Stimulated activated CD4-positive, alpha-beta T cell treated with anti-CD3 and anti-CD28 coated beads, TNF-alpha, amount 100 ng/mL, for 48 hours (primary cell): ENCODE measurements at places on chromosomes 5 and 9.

- no peak for DNase-seq
Measured at GRCh38 chr5:147892696-147893296, 13.5 kb downstream of the C5orf46 start.

- no peak for DNase-seq
Measured at GRCh38 chr5:142872795-142873194, 102.6 kb downstream of the ARHGAP26 start.

GRCh38 chr9:38319496-38320173 lies 72.9 kb upstream of the ALDH1B1 start:
- DNase-seq: no peak

DNA sequence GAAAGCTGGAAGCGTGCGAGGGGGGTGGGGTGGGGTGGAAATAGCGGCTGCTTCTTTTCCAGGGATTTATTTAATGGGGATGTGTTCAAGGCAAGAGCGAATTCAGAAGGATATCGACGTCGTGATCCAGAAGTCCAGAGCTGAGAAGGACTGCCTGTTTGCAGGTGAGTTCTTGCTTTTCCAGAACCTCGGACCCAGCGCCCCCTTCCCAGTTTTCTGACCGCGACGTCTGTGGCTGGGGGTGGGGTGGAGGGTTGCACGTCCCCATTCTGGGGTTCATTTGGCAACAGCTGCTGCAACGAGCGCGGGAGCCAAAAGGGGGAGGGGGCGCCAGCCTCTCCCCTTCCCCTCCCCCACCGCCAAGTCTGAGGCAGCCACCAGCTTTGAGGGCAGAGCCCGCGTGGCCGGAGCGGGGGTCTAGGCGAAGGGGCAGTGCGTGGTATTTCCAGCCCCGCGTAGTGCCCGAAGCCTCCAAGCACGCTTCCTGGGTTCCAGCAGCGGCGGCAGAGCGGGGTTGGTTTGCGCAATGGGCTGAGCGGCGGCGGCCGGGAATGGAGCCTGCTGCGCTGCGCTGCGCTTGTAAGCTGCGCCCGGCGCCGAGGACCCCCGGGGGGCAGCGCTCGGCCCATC lies 701 bp downstream of the PARP8 start:
- peak; percentile 39 for DNase-seq

DNA sequence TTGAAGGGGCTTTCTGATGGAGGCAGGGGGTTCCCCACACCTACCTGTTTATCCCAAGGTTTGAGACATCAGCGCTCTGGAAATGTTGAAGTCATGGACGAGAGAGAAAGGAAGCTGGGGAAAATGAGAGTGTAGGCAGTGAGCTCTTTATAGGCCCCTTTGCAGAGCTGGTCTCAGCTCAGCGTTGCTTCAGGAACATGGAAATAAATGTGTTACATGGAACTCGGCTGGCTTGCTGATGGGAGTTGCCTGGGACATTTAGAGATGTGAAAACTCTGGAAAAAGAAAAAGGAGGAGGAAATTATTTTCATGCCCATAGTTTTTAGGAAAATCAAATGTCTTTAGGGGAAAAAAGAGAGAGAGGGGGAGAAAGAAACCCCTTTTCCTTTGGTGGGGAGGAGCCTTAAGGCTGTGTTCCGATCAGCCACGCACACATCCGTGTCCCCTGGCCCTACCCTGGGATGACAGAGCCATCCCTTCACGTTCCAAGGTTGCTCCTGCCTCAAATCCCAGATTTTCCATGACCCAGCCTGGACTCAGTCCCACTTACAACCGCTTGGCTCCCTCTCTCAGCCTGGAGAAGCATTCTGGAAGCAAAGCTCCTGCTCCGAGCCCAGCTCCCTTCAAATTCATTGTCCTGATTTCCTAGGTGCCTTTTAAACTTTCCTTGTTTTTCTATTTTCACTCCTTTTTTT lies 78.3 kb downstream of the COL27A1 start:
- DNase-seq: no peak

- no peak for DNase-seq
Measured at GRCh38 chr9:347667-348292, 133.1 kb downstream of the DOCK8 start.

DNA sequence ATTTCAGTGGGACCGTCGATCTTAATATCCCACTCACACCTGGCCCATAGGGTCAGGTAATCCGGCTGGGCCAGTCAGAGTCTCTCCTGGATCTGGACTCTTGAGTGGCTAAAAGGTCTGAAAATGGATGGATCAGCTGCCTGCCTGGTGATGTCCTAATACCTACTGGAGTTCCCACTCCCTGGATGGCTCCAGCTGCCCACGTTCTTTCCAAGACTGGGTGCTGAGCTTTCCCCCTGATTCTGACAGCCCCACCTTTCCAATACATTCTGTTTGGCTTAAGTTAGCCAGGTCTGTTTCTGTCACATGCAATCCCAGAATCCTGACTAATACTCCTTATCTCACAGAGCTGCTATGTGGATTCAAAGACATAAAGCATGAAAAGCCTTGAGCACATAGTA lies 10.2 kb downstream of the SH3PXD2B start:
- no peak for DNase-seq

DNA sequence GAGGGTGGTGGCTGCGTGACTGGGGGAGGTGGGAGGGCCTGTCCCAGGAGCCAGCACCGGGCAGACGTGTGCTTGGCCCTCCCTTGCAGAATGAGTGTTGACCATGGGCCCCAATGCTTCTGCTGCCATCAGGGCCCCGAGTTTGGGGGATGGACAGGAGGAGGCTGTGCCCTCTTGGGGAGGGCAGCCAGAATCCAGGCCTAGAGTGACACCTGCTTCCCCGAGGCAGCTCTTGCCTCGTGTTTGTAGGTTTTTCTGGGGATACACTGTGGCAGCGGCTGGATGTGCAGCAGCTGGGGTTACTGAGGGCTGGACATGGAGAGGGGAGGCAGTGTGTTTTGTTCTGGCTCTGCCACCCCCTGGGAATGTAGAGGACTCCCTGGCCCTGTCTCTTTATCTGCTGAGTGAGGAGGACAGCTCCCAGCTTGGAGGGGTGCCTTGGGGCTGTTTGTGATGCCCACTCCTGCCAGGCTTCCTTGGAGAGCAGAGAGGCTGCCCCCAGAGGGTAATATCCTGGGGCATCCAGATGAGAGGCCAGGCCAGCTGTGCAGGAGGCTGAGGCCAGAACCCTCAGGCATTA lies 22.7 kb downstream of the WNK2 start:
- no peak for DNase-seq

DNA sequence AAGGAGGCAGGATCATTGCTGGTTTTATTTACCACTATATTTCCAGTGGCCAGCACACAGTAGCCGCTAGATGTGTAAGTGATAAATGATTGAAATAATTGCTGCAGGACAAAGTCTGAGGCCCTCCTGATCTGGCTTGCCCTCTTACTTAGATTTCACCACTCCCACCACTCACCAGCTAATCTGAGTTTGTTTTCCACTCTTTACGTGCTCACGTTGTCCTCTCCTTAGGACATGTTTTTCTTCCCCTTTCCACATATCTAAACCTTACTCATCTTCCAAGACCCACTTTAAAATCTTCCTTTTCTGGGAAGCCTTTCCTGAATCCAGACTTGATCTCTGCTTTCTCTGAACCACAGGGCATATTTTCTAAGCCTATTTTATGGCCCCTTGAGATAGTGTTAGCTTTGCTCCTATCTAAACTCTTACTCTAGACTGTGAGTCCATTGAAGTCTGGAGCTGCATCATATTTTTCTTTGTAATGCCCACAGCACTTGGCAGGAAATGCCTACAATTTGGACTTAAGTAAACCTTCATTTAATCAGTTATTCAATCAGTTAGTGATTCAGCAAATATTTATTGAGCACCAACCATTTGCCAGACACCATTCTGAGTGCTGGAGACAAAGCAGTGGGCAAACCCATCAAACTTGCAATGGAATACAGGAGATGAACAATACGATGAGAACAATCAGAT lies 2.4 kb downstream of the TLR4 start:
- no peak for DNase-seq

DNA sequence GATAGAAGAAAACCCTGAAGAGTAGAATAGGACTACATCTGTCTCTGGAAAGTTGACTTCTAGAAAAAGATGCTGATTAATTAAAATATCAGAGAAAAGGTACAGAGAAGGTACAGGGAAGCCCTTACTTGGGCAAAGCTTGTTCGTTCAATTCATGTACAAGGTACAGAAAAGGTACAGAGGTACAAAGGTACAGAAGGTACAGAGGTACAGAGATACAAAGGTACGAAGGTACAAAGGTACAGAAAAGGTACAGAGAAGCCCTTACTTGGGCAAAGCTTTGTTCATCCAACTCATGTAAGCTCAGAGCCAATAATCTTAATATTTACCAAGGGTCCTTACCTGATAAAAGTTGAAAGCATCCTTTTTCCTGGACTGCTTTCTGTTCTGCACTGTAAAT lies 182.3 kb downstream of the PCSK1 start:
- DNase-seq: no peak

GRCh38 chr5:168788107-168788506 lies 208.9 kb upstream of the PANK3 start:
- no peak for DNase-seq
